ENCODE measurements at places on chromosomes 13 and 19.
A peak's percentile ranks its signal among the peaks of the same experiment; 100 is the strongest.

DNA sequence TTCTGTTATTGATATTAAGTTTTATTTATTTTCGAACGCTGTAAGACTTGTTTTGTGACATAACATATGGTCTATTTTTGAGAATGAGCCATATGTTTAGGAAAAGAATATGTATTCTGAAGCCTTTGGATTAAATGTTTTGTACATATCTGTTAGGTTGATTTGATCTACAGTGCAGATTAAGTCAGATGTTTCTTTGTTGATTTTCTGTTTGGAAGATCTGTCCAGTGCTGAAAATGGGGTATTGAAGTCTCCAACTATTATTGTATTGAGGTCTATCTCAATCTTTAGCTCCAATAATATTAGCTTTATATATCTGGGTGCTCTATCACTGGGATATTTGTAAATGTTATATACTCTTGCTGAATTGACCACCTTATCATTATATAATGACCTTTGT is 97.9 kb downstream of the MTUS2 start:
- ATAC-seq, result no peak

DNA sequence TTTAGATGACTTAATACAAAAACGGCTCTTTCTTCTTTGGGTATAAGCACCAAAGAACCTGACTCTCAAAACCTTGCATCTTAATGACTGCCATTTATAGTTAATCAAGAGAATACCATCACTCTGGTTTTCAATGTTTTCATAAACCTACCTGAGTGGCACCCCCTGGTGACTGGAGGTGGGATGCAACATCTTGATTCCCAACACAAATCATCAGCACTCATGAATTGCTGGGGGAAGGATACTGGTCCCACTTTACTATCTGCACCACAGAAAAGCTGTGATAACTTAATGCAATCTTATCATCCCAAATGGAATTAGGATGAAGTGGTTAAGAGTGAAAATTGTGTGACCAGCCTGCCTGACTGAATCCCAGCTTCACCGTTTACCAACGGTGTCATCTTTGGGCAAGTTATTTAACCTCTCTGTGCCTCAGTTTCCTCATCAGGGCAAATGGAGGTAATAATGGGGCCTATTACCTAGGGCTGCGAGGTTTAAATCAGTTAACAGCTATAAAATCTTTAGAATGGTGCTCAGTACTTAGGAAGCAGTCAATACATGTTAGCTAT is 366.4 kb downstream of the KLF12 start:
- no peak for ATAC-seq

DNA sequence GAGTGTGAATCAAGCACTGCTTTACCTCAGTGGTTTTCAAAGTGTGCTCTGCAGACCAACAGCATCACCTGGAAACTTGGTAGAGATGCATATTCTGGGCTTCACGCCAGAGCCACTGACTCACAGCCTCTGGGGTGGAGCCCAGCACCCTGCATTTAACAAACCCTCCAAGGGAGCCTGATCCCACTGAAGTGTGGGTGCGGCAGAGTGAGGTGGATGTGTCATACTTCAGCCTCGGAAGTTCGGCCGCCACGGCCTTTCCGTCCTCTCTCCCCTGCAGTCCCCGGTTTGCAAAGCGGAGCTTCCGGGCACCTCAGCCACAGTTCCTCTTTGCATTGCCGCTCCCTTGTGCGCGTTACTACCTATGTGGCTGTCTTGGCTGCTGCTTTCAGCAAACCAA is 33.3 kb upstream of the MICU2 start:
- ATAC-seq, result peak; percentile 100

- ATAC-seq, result no peak
Measured at GRCh38 chr13:42239161-42239560, 32.8 kb upstream of the AKAP11 start.

DNA sequence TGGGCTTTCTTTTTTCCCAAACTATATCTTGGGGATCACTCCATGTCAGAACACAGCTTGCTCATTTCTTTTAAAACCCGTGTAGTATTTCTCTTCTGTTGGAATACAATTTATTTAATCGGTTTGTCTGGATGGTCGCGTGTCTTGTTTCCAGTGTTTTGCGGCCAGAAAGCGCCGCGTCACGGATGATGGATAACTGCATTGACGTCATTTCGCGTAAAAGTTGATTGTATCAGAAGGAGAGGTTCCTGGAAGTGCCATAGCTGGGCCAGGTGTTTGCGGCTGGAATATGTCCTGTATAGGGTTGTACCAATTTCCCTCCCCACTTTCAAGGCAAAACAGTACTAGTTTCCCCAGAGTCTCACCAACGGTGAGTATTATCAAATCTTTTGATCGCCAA is 9.7 kb downstream of the ACTL9 start:
- ATAC-seq, result no peak

GRCh38 chr19:903266-903797 is 9.7 kb downstream of the R3HDM4 start:
- no peak for ATAC-seq

GRCh38 chr19:3721887-3722442 is 13.8 kb downstream of the TJP3 start:
- ATAC-seq, result no peak

- peak; percentile 36 for ATAC-seq
Measured at GRCh38 chr13:50589651-50590054, 253.8 kb downstream of the DLEU7 start.

GRCh38 chr19:29636553-29637360 is 28.5 kb upstream of the PLEKHF1 start:
- no peak for ATAC-seq

DNA sequence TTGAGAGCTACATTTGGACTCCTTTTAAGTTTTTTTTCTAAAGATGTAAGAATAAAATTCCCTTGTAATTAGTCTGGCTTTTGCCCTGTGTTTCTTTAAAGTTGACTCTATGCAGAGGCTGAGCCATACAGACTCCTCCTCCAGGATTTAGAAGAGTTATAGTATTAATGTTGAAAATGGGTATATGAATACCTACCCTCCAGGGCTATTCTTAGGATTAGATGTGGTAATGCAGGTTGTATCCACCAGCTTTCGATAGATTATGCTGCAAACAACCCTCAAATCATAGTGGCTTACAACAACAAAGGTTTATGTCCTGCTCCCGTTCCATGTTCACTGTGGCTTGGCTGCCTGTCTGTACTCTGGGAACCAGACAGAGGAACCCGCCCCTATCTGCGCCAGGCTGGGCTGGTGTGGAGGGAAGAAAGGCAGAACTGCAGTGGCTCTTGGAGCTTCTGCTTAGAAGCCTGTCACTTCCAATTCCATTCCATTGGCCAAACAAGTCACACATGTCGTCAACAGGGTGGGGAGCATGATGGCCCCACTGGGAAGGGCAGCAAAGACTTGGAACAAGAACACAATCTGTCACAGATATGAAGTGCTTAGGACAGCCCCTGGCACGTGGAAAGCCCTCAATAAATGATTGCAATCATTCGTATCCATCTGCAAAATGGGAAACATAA is 290.8 kb downstream of the FOXO1 start:
- peak; percentile 93 for ATAC-seq

DNA sequence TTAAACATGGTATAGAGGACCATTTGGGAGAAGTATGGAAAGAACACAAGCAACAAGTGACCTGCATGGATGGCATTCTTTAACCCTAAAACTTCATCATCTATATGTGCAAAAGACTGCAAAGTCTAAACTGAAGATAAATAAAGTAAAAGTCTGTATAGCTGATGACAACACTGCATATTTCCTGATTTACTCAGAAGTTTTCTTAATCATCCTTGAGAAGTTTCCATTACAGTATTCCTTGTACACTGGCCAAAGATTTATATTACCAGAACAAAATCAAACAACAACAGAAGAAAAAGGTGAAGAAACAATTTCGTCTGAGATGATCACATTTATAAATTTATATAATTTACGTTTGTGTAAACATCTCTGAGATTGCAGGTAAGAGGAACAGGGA is 805.7 kb downstream of the PCDH9 start:
- ATAC-seq, result no peak

GRCh38 chr13:84528408-84529070 is 646.3 kb upstream of the SLITRK1 start:
- no peak for ATAC-seq

- no peak for ATAC-seq
Measured at GRCh38 chr19:14648506-14648905, 26.1 kb downstream of the ADGRE3 start.

DNA sequence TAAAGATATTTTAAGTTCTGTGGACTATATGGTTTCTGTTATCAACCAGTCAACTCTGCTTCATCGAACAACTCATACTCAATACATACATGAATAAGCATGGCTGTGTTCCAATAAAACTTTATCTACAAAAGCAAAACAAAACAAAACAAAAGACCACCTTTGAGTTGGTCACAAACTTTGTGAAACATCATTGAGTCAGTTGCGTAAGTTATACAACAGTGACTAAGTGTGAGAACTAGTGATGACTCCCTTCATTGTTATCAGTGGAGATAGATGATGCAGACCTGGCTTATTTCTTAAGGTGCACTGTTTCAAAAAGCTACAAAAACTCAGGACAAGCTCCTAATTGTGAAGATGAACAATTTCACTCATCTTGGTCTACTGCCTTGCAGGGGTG is 14.5 kb upstream of the KLK4 start:
- no peak for ATAC-seq

DNA sequence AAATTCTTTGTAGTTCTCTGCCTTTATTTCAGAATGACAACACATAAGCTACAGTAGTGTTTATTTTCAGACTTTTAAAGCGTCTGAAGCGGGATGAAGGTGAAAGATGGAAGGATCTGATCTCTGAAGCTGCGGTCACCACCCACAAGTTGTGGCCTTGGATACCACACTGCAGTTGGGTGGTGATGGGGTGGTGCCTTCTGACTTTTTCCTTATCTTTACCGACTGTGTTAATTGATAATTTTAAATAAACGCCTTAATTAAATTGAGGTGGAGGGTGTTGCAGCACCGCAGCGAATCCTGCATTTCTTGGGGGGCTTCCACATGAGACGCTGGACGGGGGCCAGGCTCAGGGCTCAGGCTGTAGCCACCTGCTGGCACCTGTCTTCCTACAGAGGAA is 1.3 kb downstream of the TFDP1 start:
- no peak for ATAC-seq

GRCh38 chr19:17951157-17951989 is 15.5 kb upstream of the KCNN1 start:
- ATAC-seq, result no peak

DNA sequence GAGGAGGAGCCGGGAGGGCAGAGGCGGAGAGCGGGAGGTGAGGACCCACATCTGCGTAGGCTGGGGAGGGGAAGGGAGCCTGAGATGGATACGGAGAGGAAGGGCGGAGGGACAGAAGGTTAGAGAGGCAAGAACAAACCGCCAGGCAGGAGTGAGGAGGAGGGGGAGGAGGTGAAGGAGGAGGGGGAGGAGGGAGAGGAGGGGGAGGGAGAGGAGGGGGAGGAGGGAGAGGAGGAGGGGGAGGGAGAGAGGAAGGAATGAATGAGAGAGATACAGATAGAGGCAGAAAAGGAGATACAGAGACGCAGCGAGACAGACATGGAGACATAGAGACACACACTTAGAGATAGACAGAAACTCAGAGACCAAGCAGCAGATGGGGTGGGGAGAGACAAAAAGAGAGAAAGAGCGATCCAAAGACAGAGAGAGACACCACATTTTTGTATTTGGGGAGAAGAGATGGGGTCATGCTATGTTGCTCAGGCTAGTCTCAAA is 782 bp upstream of the CA11 start:
- no peak for ATAC-seq

DNA sequence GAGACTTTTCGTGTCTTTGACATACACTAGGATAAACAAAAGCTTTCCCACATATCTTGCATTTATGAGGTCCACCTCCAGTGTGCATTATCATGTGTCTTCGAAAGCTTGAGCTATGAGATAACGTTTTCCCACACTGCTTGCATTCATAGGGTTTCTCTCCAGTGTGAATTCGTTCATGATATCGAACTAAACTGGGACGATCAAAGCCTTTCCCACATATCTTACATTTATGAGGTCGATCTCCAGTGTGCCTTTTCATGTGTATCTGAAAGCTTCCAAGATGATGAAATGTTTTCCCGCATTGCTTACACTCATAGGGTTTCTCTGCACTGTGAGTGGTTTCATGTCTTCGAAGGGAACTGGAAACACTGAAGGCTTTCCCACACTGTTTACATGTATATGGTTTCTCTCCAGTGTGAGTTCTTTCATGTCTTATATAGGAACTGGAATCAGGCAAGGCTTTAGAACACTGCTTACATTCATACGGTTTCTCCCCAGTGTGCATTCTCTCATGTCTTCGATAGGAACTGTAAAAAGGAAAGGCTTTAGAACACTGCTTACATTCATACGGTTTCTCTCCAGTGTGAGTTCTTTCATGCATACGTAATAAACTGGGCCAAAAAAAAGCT is 14.5 kb downstream of the ZNF563 start:
- no peak for ATAC-seq

DNA sequence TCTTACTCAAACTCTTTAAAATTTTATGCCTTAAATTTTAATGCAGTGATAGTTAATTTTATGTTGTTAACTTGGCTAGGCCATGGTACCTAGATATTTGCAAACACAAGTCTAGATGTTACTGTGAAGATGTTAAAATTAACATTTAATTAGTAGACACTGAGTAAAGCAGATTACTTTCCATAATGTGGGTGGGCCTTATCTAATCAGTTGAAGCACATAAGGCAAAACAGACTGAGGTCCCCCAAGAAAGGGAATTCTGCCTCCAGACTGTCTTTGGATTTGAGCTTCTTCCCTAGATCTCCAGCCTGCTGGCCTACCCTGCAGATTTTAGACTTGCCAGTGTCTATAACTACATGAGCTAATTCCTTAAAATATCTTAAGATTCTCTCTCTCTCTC is 294.0 kb downstream of the ENOX1 start:
- ATAC-seq, result no peak

DNA sequence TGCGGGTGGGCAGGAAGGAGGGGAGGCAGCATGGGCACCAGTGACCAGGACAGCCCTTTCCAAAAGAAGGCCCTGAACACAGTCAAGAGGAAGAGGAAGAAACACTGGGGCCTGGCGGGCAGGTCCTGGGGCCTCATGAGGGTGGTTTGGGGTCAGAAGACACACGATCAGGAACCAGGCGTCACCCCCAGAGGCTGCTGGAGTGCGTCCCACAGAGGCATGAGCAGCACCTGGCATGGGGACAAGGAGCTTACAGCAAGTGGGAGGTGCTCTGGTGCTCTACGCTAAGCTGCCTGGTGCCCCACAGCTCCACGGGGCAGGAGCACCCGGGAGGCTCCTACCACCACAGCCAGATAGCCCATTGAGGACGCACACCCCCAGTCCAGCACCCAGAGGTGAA is 20.0 kb downstream of the ELL start:
- ATAC-seq, result no peak

- ATAC-seq, result peak; percentile 17
Measured at GRCh38 chr13:40181203-40181845, 485.1 kb downstream of the FOXO1 start.

Measured in esophagus mucosa (tissue), 1 donor.